ENCODE measurements at places on chromosomes 3 and 15.

DNA sequence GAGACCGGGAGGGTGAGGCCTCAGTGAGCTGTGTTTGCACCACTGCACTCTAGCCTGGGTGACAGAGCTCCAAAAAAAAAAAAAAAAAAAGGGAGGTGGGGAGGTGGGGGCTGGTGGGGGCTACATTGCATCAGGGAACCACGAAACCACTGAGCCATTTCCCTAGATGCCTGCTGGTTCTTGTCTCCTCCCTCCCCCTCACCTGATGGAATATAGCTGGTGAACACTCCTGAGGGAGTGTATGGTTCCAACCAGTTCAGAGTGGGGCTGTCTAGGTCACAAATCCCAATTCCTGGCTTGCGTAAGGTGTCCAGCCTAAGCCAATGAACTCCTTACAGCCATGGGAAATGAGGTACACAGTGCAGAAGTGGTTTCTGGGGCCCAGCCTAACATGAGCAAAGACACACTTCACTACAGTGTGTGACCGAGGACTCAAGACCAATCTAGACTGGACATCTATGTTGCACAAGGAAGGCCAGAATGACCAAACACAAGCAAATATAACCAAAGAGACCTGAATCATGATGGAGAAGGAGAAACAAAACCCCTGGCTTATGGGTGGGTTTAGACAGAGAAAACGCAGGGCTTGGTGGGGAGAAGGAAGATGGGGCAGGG is 39.1 kb upstream of the OSBPL11 start:
- no peak for DNase-seq

- DNase-seq: peak; percentile 59
These were observed 747 bp upstream of the ZNF592 start for GRCh38 chr15:84747416-84748273.

GRCh38 chr15:54660356-54660755 is 536.4 kb downstream of the RSL24D1 start:
- DNase-seq: no peak

- no peak for DNase-seq
These were observed 73.6 kb upstream of the CGNL1 start for GRCh38 chr15:57302640-57303257.

DNA sequence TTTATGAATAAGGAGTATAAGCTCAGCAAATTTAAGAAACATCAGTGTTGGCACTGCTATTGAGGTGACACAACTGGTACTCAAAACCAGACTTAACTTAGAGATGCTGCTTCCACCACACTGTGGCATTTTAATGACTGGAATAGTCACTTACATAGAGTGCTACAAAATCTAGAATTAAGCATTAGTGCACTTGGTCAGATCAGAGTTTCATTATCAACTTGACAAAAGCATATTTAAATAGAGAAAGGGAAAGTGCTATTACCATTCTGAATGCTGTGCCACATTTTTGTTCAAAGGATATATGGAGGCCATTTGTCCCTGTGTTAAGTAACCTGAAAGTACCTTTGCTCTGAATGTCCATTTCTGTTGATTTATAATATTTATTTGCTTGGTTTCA is 800.7 kb upstream of the ALCAM start:
- DNase-seq: no peak

DNA sequence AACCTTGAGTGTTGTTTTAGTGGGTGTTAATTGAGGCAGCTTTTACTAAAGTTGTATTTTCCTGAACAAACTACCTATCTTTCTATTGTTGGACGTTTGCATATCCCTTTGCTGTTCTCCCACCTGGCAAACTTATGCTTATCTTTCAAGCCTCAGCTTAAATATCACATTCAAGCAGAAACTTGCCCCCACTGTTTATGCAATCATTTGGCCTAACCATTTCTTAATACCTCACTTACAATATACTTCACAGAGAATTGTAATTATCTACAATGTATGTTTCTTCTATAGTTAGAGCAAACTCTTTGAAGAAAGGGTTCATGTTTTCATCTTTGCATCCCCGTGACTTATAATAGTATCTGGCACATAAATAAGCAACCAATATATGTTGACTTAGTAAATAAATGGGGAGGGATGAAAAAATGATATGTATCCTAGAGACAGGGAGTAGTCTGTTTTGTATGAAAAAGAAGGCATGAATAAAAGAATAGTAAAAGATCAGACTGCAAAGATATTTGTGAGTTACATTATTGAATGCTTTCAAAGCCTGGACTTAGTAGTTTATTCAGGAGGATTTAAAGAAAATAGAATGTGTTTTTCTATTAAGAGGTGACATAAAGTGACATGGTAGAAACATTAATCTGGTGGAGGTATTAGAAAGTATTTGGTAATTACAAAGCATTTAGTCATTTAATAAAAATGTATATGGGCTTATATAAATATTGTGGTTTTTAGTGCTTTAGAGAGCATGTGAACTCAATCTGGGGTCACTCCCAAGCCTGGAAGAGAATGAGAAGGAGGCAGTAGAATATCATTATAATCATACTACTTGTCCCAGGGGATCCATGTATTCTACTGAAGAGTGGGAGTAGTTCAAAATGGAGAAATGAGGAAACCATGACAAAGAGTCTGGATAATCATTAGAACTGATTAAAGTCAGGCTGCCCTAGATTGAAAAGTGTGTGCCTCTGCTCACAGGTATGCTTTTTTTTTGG is 60.0 kb upstream of the DCBLD2 start:
- no peak for DNase-seq

GRCh38 chr15:90539789-90540188 is 10.1 kb downstream of the CRTC3 start:
- DNase-seq: no peak

- no peak for DNase-seq
These were observed 72.8 kb downstream of the VGLL4 start for GRCh38 chr3:11570789-11571495.

DNA sequence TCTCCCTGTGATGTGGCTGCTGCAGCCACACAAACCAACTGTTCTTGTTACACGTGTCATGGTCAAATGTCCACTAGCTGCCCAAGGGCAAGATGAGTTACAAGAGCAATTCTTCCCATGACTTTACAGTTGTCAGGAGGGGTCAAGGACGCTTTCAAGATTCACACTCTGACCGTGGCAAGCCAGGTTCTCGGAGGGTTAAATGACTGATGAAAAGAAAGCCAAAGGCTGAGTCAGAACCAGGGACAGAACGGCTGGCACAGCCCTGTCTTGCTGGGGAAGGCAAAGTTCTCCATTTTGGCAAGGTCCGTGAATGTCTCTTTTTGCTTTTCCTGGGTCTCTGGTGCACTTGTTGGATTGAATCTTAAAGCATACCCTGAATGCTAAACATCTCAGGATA is 364.5 kb upstream of the ICE2 start:
- no peak for DNase-seq

DNA sequence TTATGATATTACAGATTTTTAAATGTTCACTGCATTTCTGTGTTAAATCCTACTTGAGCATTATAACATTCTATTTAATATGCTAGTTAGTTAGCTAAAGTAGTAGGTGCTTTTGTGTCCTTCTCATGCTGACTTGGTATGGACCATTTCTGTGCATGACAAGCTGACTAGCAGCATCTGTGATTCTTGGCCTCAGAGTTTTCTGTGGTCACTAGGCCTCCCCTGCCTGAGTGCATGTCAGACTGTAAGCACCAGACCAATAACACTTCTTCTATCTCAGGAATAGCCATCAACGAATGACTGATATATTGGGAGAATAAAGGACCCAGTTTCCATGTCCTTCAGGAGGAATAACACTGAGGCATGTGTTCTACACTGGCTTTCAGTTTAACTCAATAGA is 22.6 kb upstream of the SLC7A14 start:
- no peak for DNase-seq

DNA sequence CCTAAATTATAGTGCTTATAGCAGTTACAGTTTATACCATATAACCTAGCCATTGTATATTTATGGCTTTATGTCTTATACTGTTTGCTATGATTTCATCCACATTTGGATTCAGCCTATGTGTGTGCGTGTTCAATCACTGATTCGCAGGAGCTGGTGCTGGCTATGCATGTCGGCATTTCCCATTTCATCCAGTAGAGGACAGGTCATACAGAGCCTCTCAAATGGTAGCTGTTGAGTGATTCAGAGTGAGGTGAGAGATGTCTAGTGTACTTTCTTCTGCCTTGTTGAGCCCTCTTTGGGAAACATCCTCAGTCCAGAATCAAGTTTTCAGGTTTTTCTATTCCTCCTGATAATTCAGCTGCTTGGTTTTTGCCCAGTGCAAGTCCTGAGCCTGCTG is 76.1 kb downstream of the FRMD4B start:
- DNase-seq: no peak

All from stimulated activated CD4-positive, alpha-beta T cell treated with anti-CD3 and anti-CD28 coated beads, Interleukin-4, amount 100 ng/mL, for 48 hours (primary cell).